Stimulated activated CD8-positive, alpha-beta memory T cell treated with anti-CD3 and anti-CD28 coated beads, Interleukin-4, amount 100 ng/mL, for 1 hour (primary cell): ENCODE measurements at places on chromosomes 4 and X.

- no peak for DNase-seq
These were observed 56.9 kb upstream of the SMIM10 start for GRCh38 chrX:134933911-134934310.

GRCh38 chr4:71259280-71259679, 79.5 kb upstream of the SLC4A4 start:
- no peak for DNase-seq

GRCh38 chr4:90189178-90189577, 62.0 kb downstream of the CCSER1 start:
- no peak for DNase-seq

DNA sequence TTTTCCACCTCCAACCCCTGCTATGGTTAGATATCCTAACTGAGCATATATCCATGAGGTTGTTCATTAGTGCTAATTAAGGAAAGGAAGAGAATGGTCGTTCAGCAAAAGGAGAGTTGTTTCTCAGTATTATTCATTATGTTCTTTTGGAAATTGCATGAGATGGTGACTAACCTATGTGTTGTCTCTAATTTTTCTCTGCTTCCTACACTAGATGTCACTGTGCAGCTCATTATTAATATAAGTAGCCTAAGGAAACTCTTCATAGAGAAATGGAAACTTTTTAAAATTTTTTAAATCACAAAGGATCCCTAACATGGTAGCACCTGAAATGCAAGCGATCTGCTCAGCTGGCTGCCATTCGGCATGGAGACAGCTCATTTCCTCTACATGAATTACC, 67.7 kb upstream of the FAM9A start:
- DNase-seq = no peak

DNA sequence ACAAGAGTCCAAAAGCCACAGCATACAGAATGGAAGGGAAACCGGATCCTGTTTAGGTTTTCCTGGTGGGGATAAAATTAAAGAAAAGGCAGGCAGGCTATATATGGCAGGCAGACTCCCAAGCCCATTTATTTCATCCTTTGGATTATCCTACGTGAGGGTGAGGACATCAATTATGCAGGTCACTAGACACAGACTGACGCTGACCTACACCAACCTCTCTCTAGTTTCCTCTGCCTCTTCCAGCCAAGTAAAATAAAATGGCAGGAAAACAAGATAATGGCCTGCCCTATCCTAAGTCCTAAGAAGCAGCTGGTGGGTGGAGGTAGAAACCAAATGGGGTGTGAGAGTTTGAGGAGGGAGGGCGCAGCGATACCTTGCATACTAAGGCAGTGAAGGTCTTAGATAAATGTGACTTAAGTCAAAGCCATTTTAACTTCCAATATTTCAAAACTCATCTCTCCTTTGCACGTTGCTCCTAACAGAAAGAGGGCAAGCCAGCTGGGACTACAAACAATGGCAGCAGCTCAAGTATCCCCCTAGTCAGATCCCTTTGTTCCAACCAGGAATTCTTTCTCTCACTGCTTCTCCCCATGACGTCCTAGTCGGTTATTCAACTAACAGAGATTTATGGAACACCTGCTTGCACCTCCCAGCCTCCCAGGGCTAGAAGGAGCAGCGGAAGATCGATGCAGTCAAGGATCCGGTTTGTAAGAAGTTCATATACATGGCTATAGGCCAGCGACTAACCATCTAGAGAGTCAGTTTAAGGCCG, 72.8 kb downstream of the IRF2 start:
- DNase-seq = no peak

- DNase-seq = no peak
These were observed 1089.8 kb downstream of the PCDH18 start for GRCh38 chr4:136442447-136442846.
